GM23248 (cell line): ENCODE measurements at places on chromosomes 12 and 14. TPM values are rescaled to one million over a fixed set of nuclear protein-coding genes. Genes with fewer than 3 reads are reported as not detected.

GRCh38 chr12:104263580-104264358 is 39.8 kb upstream of the EID3 start:
- DNase-seq: peak; percentile 65
- peak overlapping the region; percentile 45 for H3K27ac ChIP-seq
- no peaks in the 10 kb centered on the region for H3K27me3 ChIP-seq
- no peaks in the 10 kb centered on the region for H3K36me3 ChIP-seq
- peaks cover 13% of the 10 kb centered on the region for H3K4me1 ChIP-seq

- no peak overlapping the region for H3K27ac ChIP-seq
- DNase-seq: peak; percentile 48
- H3K4me1 ChIP-seq: no peaks in the 10 kb centered on the region
- no peak overlapping the region for H3K4me3 ChIP-seq
- no peaks in the 10 kb centered on the region for H3K27me3 ChIP-seq
These were observed 184.8 kb downstream of the SLC16A7 start for GRCh38 chr12:59780605-59781135.

DNA sequence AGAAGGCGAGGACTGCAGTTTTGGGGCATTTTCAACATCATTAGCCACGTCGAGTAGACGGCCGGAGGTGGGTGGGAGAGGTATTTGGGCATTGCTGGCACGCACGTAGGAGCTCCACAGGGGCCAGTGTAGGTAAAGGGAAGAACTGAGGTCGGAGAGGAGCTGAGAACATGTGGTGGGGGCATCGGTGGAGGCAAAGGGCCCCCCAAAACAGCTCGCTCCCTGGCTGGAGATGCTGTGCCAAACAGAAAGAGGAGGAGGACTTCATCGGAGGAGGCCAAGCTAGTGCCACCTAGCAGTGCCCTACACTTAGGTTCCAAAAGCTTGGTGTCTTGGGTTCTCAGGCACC is 52.0 kb upstream of the PPP2R5C start:
- no peaks in the 10 kb centered on the region for H3K36me3 ChIP-seq
- no peak overlapping the region for H3K27ac ChIP-seq
- H3K4me3 ChIP-seq: no peak overlapping the region
- H3K27me3 ChIP-seq: no peaks in the 10 kb centered on the region
- no peak for DNase-seq

DNA sequence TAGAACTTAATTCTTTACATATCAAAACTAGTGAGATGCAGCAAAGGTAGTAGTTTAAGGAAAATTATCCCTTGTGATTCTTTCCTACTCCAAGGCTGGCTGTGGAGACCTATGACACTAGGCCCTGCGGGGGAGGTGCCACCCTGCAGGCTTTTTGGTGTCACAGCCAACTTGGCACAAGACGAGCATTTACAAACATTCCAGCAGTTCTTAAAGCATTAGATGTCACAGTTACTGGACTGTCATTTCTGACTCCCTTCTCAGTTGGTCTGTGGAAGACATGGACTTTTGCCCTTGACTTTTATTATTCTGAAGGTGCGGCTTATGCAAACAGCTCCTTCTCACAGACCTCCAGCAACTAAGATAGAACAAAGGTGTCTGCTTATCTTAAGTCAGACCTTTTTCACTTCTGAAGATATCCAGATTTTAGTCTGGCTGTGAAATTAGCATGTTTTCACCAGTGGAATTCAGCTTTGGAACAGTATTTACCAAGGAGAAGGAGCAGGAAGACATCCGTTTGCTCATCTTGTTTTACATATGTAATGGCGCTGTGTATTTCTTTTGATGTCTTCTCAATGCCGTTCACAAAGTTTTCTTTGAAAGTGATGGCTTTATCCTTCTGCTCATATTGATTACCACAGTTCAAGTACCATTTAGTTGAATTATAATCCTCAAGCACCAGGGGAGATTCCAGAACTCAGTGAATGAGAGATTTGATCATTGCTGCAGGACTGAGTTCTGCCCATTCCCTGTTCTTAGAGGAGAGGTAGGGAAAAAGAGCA is 17.9 kb downstream of the SRGAP1 start:
- DNase-seq: peak; percentile 67
- H3K36me3 ChIP-seq: peaks cover 2% of the 10 kb centered on the region
- no peaks in the 10 kb centered on the region for H3K27me3 ChIP-seq
- H3K27ac ChIP-seq: peak overlapping the region; percentile 51
- peak overlapping the region; percentile 21 for H3K4me3 ChIP-seq
- H3K4me1 ChIP-seq: peaks cover 42% of the 10 kb centered on the region

The KICS2 gene
- 2.9 and 5.1 TPM in 2 replicates for total RNA-seq

The NEUROD4 gene
- not detected in 2 replicates for total RNA-seq
